Stimulated activated CD8-positive, alpha-beta memory T cell treated with anti-CD3 and anti-CD28 coated beads, Interleukin-2, amount 100 ng/mL, for 1 hour (primary cell): ENCODE measurements at places on chromosomes 12 and 14.

GRCh38 chr12:13187399-13187798 lies 9.1 kb upstream of the EMP1 start:
- no peak for DNase-seq

DNA sequence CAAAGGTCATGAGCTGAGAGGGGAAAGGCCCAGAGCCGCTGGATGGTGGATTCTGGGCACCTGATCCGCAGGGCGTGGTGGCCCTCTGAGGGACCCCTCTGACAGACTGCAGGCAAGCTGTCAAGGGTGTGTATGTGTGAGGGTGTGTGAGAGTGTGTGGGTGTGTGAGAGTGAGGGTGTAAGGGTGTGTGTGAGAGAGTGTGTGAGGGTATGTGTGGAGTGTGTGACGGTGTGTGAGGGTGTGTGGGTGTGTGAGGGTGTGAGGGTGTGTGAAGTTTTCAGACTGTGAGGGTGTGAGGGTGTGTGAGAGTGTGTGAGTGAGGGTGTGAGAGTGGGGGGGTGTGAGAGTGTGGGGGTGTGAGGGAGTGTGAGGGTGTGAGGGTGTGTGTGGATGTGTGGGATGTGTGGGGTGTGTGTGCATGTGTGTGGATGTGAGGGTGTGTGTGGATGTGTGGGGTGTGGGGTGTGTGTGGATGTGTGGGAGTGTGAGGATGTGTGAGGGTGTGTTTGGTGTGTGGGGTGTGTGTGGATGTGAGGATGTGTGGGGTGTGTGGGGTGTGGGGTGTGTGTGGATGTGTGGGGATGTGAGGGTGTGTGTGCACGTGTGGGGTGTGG lies 156.7 kb downstream of the TMEM121 start:
- DNase-seq, result no peak

DNA sequence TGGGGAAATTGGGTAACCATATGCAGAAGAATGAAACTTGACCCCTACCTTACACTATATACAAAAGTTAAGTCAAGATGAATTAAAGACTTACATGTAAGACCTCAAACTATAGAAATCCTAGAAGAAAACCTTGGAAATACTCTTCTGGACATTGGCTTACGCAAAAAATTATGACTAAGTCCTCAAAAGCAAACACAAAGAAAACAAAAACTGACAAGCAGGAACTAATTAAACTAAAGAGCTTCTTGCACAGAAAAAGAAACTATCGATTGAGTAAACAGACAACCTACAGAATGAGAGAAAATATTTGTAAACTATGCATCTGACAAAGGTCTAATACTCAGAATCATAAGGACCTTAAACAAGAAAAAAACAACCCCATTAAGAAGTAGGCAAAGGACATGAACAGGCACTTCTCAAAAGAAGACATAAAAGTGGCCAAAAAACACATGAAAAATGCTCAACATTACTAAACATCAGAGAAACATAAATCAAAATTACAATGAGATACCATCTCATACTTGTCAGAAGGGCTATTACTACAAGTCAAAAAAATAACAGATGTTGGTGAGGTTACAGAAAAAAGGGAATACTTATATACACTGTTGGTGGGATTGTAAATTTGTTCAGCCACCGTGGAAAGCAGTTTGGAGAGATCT lies 37.0 kb upstream of the CFAP54 start:
- no peak for DNase-seq

DNA sequence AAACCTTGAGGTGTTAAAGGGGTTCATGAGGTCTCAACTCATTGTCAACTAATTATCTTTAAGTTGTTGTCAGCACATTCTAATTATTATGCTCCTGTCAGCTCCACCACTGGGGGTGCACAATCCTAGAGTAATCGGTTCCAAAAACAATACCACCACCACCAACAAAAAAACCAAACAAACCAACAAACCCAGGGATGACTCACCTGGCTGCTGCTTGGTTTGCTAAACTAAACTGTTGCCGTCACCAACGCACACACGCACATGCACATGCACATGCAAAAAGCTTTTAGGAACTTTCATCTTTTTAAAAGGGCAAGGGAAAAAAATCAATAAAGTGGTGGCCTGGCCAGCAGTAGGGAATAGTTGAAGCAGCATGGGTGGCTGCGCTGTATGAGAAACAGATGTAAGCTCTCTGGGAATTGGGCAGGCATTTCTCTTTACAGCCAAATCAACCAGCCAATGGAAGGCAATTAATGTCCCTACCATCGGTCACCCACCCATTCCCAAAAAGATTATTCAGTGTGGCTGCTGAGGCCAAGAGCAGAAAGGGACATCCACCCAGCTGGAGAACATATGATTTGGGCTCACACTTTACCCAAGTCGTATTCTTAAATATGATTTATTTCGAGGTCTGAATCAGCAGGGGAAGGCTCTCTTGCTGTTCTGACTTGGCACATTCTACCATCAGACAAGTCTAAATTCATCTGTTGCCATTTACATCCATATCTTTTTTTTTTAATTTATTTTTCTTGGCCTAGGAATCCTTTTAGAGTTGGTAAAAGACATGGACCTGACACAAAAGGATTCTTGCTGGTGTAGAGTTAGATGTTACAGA lies 20.0 kb downstream of the TMEM30B start:
- DNase-seq, result no peak

GRCh38 chr14:32608857-32609256 lies 279.8 kb downstream of the AKAP6 start:
- no peak for DNase-seq

DNA sequence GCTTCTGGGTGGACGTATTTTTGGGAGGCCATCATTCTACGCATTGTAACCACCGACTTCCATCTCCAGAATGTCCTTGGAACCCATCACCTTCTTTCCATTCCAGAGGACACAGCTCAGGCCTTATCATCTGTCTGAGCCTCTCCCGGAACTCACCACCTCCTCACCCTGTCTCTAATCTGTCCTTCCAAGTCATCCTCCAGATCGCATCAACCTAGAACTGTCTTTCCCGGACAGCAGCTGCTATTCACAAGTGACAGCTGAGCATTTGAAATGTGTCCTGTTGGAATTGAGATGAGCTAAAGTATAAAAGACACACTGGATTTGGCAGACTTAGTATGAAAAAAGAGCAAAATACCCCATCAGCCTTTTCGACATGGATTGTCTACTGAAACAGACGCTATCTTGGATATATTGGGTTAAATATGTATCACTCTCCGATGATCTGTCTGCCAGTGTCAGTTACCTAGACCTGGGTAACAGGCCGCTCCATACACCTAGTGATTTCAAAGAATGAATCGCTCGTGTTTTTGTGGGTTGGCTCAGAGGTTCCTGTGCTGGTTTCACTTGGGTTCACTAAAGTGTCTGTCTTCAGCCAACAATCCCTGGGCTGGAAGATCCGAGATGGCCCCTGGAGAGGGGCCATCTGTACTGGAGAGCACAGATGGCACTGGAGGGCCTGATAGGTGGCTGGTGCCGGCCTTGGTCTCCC lies 104.4 kb upstream of the RFLNA start:
- DNase-seq, result no peak

DNA sequence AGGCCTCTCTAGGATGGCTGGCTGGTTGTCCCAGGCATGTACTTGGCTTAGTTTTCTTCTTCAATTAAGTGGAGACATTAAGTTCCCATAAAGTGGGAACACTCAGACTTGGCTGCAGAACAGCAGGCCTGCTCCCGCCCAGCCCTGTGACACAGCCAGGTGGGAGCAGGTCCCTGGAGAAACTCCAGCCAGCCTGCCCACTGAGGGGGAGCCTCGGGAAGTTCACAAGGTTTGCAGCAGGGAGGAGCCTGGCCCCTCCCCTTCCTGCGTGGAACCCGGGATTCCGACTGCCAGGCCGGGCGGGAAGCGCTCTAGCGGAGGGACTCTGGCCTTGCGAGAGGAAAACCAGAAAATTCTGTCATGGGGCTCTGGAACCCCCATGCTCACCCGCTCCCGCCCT lies 98.3 kb upstream of the EVL start:
- DNase-seq, result no peak

GRCh38 chr14:22630486-22630885 lies 13.7 kb downstream of the OR6J1 start:
- DNase-seq, result no peak

GRCh38 chr12:90305379-90305778 lies 596.7 kb upstream of the ATP2B1 start:
- DNase-seq, result no peak

DNA sequence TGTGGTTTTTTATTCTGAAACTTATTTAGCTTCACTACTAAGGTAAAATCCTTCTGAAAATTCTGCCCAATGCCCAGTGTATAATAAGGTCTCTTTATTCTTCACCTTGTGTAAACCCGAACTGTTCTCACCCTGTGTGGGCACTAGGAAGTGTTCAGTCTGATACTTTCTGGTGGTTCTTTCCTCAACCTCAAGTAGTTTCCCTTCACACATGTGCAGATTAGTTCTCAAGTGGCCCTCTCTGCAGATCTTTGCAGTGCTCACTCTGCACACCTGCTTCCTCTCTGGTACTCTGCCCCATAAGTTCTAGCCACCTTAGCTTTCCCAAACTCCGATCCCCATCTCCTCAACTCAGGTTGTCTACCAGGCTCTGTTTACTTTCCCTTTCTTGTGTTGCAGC lies 61.6 kb downstream of the RAD51B start:
- DNase-seq, result no peak

DNA sequence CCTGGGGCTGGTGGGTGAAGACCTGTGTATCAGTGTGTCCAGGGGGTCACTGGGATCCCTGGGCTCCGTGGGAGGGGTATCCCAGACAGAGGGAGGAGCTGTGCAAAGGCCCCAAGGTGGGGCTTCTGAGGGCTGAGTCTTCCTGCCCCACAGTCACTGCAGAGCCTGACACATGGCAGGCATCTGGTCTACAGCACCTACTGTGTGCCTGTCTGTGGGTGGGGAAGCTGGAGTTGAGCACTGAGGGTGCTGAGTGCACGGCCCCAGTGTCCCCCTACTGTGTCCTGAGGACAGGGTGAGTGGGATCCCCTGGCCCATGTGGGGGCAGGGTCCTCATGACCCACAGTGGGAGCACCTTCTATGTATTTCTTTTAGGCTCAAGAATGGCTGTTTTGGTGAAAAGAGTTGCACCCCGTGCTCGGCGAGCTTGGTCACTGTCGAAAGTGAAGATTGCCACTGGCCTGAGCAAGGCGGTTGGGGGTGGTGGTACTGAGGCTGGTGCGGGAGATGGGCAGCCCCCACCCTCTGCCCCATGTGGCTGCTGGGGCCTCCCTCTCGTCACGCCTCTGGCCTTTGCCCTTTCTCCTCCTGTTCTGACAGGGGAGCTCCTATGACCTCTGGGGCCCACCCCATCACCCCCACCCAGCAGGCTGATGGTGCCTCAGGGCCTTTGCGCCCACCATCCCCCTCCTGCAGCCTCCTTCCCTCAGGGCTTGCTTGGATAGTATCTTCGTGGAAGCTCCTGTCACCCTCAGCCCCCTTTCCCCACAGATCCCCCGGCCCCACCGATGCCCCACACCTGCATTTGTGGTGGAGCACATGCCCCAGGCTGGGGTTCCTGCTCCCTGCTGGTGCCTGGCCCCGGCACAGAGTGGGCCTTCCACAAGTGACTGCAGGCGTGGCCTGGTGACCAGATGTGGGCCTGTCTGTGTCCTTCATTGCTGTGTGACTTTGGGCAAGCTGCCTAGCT lies 55.8 kb downstream of the BEGAIN start:
- no peak for DNase-seq

DNA sequence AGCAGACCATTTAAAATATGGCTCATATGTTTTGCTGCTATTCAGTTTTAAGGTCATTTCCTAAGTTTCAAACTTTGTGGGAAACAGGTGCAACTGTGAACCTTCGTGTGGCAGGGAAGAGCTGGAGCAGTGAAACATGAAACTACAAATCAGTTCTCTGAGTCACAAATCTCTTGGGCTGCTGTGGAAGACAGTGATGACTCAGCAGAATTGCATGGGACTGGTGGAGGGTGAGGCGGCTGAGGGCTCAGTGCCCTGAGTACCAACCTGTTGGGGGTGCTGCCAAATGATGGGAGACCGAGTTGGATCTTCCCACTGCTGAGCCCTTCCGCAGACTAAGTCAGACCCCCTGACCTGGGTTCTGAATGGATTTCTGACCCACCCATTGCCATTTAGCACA lies 8.4 kb upstream of the CALM1 start:
- no peak for DNase-seq

DNA sequence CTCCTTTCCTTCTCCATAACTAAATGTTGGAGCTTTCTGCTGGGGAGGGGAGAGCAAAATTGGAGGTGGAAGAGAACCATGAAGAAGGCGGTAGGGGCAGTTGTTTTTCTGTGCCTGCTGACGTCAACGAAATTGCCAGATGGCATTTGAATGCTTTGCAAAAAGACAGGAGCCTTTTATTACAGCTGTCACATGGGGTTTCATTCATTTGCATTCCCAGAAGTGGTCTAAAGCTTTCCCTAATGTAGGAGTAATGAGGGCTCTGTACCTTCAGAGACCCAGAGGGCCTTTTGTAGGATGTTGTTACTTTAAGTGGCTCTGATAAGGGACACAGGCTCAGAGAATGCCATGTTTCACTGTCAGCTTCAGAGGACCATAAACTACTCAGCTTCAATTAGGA lies 107.1 kb upstream of the SLCO1C1 start:
- DNase-seq, result no peak

DNA sequence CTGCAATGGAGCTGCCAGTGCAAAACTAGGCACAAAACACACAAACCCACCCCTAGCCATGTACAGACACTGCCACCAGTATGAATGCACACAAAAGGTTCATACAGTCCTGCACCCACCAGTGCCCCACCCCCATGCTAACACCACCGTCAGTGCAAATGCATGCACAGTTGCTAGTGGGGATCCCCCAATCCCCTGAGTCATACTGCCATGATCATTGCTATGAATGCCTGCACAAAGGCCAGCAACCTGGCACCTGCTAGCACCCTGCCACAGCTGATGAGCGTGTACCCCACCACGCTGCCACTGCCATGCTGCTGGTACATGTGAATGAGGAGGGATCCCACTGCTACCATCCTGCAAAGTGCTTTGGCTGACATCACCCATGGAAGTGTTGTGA lies 23.9 kb downstream of the PZP start:
- DNase-seq, result no peak

DNA sequence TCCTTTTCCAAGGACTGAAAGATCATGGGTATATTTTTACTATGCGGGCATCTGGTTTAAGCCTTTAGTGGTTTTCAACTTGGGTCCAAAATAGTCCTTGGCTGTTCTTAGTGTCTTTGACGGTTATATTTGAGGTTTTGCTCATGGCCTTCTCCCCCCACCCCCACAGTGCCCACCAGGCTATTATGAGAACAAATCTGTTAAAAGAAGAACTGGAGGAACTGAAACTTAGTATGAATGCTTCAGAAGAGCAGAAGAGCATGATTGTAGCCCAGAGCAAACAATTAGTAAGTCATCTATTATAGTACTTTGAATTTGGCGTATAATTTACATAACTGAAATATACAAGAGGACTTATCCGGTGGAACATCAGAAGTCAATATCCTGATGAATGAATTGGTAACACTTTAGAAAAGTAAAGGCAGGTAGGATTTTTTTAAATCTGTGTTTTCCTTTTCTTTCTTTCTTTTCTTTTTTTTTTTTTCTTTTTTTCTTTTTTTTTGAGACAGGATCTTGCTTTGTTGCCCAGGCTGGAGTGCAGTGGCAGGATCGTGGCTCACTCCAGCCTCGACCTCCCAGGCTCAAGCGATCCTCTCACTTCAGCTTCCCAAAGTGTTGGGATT lies 71.8 kb upstream of the BCAT1 start:
- no peak for DNase-seq
